G401 (cell line): ENCODE measurements at places on chromosomes 7 and 10.
A peak's percentile ranks its signal among the peaks of the same experiment; 100 is the strongest.

DNA sequence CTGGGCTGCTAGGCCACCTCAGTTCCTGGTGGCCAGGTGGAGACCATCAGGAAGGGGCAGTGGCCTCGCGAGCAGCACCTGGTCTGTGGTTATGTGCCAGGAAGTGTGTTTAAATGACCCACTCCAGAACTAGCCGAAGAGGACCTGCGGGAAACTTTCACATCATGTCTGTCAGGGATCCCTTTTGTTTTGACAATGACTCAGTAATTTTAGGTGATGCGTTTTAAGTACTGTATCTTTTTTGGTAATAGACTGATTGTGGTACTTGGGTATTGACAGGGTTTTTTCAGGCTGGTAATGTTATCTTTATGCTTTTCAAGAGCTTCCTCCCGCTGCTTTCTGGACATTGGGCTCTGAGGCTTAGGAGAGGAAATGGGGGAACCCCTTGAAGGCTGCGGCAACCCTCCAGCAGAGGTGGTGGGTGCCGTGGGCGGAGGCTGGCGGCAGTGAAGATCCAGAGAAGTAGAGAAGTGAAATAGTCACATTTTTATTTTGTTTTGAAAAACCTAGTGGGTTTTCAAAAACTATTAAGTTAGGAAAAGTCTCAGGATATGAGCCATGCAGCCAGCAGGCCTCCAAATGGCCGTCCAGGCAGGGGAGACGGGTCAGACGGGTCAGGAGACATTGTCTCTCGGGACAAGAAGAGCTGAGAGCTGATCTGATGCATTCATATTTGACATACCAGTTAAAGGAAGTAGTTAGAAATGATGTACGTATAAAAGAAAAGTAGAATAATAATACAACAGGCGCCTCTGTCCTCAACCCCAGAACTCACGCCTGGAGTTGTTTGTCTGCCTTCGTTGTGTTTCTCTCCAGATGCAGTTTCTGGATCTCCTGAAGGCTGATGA is 27.7 kb downstream of the PPP2R2D start:
- DNase-seq: peak; percentile 59

DNA sequence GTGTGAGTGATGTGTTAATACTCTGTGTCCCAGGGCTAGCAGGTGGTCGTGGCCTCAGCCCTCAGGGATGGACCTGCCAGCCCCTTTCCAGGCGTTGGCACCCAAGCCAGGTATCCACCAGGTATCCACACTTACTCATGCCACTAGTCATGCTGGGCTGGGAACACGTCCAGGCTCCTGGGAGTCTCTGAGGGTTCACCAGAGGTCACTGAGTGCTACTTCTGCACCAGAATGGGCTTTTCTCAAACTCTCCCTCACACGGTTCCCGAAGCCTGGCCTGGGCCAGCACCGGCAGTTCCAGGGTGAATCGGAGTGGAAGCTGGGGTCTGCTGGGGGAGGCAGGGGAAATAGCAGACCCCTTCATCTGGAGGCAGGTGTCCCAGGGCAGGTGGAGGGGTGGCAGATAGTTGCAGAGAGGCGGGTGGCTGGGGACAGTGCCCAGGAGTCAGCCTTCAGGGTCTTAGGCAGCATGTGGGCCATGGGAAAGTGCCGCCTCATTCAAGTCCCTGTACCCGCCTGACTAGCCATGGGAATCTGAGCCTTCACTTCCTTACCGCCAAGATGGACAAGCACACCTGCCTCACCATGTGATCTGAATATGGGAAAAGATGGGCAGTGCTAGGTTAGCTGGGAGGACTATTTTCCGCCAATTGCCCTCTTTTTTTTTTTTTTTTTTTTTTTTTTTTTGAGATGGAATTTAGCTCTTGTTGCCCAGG is 95.5 kb upstream of the GTF2I start:
- DNase-seq: no peak

- DNase-seq: no peak
Observed at GRCh38 chr10:131685007-131685406, 215.8 kb upstream of the PPP2R2D start.

DNA sequence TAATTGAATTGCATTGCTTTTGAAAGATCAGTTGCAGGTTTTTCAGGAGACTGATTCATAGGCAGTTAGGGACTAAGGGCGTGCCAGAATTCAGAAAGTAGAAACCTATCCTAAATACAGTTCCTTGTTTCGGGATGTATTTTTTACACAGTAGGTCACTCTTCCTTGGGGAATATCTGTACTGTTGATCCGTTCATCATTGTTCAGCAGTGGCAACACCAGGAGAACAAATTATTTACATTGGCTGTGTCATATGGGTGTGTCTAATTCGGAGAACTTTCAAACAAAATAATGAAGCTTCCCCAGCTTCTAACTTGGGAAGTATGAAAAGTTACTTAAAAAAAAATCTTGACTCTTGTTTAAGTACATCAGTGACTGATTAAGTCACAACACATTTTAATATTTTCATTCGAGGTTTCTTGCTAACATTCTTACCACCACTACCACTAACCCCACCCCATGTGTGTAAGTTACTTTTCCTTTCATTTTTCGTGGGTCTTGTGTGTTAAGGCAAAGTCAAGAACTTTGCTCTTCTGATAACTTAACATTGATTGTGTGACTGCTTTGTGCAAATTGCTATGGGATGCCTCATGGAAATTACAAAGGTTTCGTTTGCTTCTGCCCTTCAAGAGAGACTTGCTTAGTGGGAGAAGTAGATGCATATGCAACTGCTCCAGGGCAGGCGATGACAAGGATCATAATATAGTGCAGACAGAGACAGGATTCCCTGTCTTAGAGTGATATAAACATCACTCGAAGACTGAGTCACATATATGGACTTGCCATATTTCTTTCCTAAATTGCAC is 43.8 kb upstream of the RPA3 start:
- DNase-seq: no peak

DNA sequence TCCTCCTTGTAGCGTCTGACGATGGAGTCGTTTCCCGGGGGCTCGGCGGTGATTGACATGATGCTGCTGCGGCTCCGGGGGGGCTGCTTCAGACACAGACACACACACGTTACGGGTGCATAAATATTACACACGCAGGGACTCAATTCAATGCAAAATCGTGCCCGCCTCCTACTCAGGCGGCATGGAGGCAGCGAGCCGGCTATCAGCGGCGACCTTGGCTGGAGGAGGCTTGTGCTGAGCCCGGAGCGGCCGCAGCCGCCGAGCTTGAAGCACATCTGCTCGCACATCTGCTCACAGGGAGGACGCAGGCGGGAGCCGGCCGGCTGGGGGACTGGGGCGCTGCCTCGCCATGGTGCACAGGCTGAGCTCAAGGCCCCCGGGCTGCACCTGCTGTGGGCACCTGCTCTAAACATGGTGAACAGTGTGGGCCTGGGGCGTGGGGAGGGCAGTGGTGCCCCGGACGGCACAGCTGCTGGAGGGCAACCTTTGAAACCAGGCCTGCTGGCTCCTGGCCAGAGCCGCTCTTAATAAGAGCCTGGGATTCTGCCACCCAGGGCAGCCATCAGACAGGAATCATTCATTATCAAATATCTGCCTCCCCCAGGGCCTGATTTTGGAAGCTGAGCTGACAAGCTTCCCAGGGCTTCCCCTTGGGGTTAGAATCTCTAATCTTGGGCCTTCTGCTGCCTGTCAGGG is 84.7 kb upstream of the GNA12 start:
- no peak for DNase-seq

- no peak for DNase-seq
Observed at GRCh38 chr7:28625432-28625831, 213.1 kb downstream of the CREB5 start.

- DNase-seq: no peak
Observed at GRCh38 chr7:55469721-55470120, 102.6 kb downstream of the VOPP1 start.

GRCh38 chr10:79072041-79072441 is 3.3 kb downstream of the ZMIZ1 start:
- no peak for DNase-seq

GRCh38 chr7:95686109-95686508 is 86.2 kb upstream of the DYNC1I1 start:
- peak; percentile 37 for DNase-seq

DNA sequence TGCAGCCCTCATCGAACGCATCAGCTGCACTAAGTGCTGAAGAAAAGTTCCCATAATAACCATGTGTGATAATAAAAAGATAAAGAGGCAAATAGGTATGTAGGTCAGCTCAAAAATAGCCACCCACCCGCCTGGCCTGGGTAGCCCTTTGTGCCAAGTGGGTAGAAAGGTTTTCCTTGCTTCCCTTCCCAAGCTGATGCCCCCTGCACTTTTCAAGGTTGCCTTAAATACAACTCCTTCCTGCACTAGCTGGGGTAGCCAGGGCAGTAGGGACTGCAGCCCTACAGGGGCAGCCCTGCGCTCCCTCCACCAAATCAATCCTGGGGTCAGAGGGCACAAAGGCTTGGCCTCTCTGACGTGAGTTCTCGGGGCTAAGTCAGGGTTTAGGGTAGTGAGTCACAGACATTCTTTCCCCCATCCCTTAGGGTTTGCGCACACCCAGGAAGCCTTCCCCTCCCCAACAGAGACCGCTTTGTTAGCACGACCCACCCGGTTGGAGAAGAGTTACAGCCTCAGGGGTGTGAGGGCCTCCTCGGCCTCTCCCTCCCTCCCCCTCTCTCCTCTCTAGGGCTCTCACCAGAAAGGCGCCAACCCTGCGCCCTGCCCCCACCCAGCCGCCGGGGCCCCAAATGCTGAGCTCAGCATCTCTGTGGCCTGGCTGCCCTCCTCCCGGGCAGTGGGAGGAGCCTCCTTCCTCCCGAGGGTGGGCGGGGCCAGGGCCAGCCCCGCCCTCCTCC is 13.3 kb upstream of the DDIT4 start:
- DNase-seq: peak; percentile 83

DNA sequence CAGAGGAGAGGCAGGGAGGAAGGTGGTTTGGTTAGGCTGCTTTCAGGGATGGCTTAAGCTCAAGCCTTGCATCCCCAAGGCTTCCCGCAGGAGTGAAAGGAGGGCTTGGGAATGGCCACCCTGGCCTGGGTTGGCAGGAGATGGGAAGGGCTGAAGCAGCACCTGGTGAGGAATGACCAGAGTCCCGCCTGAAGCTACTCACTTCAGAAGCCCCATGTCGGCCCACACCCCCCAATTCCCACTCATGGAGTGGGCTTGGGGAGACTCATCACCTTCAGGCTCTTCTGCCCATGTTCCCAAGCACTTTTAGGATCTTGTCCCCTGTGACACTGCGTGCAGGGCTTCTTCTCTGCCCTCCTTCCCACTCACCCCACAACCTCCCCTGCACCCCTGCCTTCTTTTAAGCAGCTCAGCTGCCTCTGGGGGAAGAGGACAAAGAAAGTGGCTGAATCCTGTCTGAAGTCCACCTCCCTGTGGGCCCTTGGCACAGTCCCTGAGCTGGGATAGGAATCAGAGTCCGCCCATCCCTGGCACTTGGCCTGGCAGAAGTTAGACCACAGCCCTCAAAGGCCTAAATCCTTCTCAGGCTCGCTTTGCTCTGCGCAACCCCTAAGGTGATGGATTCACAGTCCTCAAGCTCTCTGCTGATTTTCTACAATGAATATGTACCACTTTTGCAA is 16.5 kb downstream of the RGR start:
- DNase-seq: no peak

GRCh38 chr7:80991654-80992053 is 72.8 kb upstream of the SEMA3C start:
- DNase-seq: no peak

DNA sequence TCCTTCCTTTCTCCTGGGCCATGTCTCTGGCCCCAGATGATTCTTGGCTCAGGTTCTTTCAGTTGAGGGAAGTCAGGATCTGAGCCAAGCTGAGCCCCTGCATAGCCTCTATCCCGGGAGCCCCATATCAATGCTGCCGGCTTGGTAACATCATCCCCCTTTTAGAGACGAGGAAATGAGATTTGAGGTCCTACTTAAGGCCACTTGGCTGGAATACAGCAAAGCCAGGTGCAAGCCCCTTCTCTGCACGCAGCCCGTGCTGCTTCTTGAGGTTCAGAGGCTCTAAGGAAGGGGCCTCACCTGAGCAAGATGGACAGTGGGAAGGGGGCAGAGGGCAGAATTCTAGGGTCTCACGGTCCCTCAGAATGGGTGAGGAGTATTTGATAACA is 2.4 kb upstream of the IRF5 start:
- no peak for DNase-seq

DNA sequence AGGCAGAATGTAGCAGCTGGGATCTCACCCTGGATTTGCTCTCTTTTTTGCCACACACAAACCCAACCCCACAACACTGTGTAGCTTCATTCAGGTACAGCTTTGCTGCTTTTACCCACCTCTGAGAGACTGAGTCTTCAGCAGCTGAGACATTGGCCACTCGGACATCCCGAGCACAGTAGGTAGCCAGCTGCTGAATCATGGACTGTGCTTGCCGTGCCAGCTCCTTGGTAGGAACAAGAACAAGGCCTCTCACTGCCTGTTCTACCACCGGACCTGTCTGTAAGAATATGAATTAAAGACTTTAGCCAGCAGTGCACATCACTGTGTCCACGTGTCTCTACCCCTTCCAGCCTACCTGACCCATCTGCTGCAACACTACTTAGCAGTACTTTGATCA is 937 bp downstream of the DDX56 start:
- DNase-seq: no peak

GRCh38 chr10:101840102-101840684 is 3.4 kb downstream of the KCNIP2 start:
- DNase-seq: peak; percentile 49

GRCh38 chr7:74441801-74442200 is 11.9 kb upstream of the GTF2IRD1 start:
- no peak for DNase-seq

GRCh38 chr7:28807396-28807994 is 150.6 kb downstream of the TRIL start:
- DNase-seq: no peak

GRCh38 chr7:139659922-139660316 is 117.9 kb downstream of the HIPK2 start:
- DNase-seq: no peak

DNA sequence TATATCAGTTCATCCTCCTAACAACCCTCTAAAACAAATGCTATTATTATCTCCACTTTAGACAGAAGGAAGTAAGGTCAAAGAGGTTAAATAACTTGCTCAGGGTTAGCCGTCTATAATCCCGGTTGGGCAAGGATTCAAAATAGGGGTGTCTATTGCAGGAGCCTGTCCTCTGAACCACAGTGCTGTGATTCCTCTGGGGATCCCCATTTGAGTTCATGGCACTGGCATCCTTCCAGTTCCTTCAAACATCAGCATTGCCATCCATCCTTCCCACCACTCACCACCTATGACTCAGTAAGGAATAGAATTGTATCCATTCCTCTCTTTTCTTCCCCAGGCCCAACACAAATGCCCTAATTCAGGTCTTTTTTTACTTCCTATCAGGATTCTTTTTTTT is 25.6 kb downstream of the HPS6 start:
- DNase-seq: no peak

- no peak for DNase-seq
Observed at GRCh38 chr10:22611425-22612115, 102.8 kb downstream of the PIP4K2A start.
